Aorta (tissue), 5 donors: ENCODE measurements at places on chromosomes 1 and 21. TPM values are rescaled to one million over a fixed set of nuclear protein-coding genes. Genes with fewer than 3 reads are reported as not detected.

DNA sequence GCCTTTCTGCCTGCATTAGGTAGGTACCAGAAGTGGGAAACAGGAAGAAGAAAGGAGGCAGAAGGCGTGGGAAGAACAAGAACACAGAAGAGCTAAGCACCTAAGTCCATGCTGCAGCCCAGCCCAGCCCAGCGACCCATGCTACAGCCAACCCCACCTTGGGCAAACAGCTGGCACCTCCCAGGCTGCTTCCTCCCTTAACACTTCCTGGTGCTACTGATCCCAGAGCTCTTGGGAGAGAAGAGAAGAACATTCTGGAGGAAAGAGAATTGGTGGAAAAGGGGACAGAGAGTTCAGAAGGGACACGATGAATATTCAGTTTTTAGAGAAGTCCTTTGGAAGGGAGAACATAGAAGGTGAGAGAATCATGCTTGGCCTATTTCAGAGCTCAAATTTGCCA is 28.5 kb downstream of the PLEKHA6 start:
- H3K36me3 ChIP-seq: no peaks in the 10 kb centered on the region
- no peaks in the 10 kb centered on the region for H3K27me3 ChIP-seq
- H3K27ac ChIP-seq: no peak overlapping the region
- DNase-seq: no peak
- H3K4me1 ChIP-seq: no peaks in the 10 kb centered on the region

ATP5IF1 gene
- 74.0 TPM for total RNA-seq

- H3K27me3 ChIP-seq: no peaks in the 10 kb centered on the region
- DNase-seq: no peak
- H3K4me1 ChIP-seq: peaks cover 6% of the 10 kb centered on the region
Measured at GRCh38 chr21:15005391-15005790, 59.4 kb downstream of the NRIP1 start.

NPHS2 gene
- not detected for total RNA-seq

DNA sequence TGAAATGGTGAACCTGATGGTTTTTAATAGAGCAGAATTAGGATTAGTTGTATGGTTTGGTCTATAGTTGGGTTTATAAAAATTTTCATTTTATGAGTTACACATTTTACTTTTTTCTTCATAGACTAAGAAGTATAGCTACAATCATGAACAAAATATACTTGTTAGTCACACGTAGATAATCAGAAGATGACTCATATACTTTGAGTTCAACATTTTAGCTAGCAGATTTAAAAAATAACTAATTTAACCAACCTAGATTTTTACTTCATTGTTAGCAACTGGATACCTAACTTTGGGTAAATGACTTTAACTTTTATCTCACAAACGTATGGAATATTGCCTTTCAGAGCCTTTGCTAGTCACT is 27.9 kb downstream of the MORC3 start:
- no peak overlapping the region for H3K27ac ChIP-seq
- H3K4me3 ChIP-seq: no peak overlapping the region
- H3K27me3 ChIP-seq: no peaks in the 10 kb centered on the region

DNA sequence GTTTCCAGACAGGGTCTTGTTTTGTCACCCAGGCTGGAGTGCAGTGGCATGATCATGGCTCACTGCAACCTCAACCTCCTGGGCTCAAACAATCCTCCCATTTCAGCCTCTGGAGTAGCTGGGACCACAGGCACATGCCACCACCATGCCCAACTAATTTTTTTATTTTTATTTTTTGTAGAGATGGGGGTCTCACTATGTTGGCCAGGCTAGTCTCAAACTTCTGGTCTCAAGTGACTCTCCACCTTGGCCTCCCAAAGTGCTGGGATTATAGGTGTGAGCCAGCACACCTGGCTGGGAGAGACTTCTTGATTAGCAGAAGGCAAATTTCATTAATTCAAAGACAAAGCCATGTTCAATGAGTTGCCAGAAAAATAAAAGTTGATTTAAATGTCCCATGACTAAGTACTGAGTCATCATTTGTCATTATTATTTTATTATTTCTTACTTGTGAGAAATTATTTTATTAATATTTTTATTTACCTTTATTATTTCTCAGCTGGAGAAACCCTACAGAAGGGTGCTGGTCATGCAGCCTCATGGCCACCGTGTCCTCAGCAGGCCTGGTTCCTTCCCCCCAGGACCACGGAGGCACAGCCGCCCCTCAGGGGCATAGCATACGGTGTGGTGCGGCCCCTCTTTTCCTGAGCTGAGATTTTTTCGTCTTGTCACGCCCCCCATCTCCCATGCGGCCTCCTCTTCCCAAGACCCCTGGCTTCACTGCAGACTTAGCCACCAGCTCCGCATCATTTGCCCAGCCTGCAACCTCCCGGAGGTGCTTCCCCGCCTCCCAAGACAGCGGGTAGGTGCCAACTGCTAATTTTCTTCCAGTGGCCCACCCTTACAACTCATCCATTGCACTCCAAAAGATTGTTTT is 55.3 kb upstream of the SIM2 start:
- H3K4me3 ChIP-seq: no peak overlapping the region
- no peak for DNase-seq
- H3K36me3 ChIP-seq: no peaks in the 10 kb centered on the region
- H3K4me1 ChIP-seq: no peaks in the 10 kb centered on the region

DNA sequence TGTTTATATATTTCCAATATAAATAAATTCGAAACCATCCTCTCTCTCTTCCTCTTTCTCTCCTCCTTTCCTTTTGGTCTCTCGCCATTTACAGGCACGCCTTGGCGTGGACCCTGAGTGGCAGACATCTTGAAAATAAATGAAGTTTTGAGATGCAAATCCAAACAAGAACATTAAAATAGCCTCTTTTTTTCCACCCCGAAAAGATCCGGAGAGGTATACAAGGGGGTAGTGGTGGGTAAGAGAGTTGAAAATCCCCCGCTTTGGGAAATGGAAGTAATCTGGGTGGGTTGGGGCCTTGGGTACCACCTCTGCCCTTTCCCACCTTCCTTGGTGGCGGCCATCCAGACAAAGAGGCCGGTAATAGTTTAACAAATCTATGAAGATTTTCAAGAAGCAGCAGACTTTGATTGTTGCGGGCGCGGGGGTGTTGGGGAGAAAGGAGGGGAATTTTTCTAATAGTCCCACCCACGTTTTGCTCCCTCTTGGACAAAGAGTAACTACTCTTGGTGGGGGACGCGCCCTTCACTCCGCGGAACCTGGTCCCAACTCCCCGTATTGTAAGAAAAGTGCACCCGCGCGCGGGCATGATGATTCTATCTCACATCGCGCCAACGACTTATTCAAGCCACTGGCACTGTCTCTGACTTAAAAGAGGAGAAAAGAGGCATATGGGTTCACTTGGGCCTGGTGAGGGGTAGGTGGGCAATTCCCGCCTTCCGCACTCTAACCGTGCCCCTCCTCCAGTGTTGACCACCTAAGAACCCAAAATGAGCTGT is 4.0 kb upstream of the FOXD3 start:
- H3K27ac ChIP-seq: no peak overlapping the region
- H3K4me3 ChIP-seq: no peak overlapping the region
- H3K36me3 ChIP-seq: no peaks in the 10 kb centered on the region
- no peaks in the 10 kb centered on the region for H3K27me3 ChIP-seq
- H3K4me1 ChIP-seq: no peaks in the 10 kb centered on the region
- no peak for DNase-seq

AGT gene
- total RNA-seq: 49.1 TPM

GRCh38 chr1:35725596-35725995 is 6.9 kb upstream of the C1orf216 start:
- H3K27ac ChIP-seq: no peak overlapping the region
- DNase-seq: no peak
- no peaks in the 10 kb centered on the region for H3K27me3 ChIP-seq
- no peaks in the 10 kb centered on the region for H3K36me3 ChIP-seq
- H3K4me3 ChIP-seq: no peak overlapping the region

SLC22A15 gene
- 6.8 TPM for total RNA-seq

DNA sequence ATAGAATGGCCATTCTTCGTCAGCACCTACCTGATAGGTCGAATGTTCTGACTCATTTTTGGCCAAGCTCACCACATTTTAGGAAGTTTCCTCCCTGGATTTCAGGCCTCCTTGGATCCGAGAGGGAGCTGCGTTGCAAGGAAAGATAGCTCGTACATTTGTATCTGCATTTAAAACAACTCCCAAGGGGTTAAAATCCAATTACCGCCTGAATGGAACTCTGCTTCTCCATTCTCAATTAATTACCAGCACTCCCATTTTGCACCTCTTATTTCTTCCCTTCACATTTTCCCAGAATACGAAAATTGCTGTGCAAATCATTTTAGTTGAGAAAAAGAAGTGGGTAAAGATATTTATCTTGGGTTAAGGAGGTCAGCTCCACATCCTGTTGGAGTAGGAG is 610.7 kb downstream of the NPHP4 start:
- no peaks in the 10 kb centered on the region for H3K4me1 ChIP-seq
- no peak overlapping the region for H3K4me3 ChIP-seq

ZMYND12 gene
- not detected for total RNA-seq

NT5C1A gene
- total RNA-seq: 0.57 TPM

CAMSAP2 gene
- 51.9 TPM for total RNA-seq

- no peak overlapping the region for H3K4me3 ChIP-seq
- no peaks in the 10 kb centered on the region for H3K36me3 ChIP-seq
- no peak overlapping the region for H3K27ac ChIP-seq
- DNase-seq: no peak
Measured at GRCh38 chr1:23304140-23304620, 39.9 kb downstream of the HNRNPR start.

DNA sequence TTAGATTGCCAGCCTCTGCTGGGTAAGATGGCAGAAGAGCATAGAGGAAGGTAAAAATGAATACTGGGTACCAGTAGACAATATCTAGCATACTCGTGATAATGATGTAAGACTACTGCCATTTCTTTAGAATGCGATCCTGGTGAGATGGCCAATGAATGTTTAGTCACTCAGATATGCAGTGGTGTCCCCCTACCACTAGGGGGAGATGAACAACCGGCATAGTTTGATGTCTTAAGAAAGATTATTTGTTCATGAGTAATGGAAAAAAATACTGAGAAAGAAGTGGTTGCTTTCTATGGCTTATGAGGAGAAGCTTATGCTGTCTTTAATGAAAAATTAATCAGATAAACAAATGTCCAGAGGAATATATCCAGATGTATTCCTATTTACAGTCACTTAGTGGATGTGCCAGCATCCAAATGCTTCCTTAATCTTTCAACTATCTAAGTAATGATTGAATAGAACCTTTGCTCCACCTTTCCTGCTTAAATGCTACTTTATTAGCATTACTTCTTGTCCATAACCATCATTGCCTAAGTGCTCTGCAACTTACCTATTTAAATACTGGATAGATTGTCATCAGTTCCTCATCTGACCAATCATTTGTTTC is 256.6 kb downstream of the ST6GALNAC3 start:
- H3K4me3 ChIP-seq: no peak overlapping the region
- no peaks in the 10 kb centered on the region for H3K27me3 ChIP-seq
- H3K36me3 ChIP-seq: no peaks in the 10 kb centered on the region

NUP210L gene
- total RNA-seq: 0.16 TPM

GRCh38 chr1:205240118-205240517 is 12.4 kb downstream of the TMCC2 start:
- H3K4me3 ChIP-seq: no peak overlapping the region
- no peak for DNase-seq
- no peaks in the 10 kb centered on the region for H3K27me3 ChIP-seq
- H3K27ac ChIP-seq: no peak overlapping the region
- no peaks in the 10 kb centered on the region for H3K4me1 ChIP-seq
- H3K36me3 ChIP-seq: no peaks in the 10 kb centered on the region

- H3K27ac ChIP-seq: no peak overlapping the region
- no peak for DNase-seq
- H3K4me3 ChIP-seq: no peak overlapping the region
- no peaks in the 10 kb centered on the region for H3K27me3 ChIP-seq
- H3K4me1 ChIP-seq: no peaks in the 10 kb centered on the region
Measured at GRCh38 chr1:192311281-192311680, 5.5 kb upstream of the RGS21 start.

DNA sequence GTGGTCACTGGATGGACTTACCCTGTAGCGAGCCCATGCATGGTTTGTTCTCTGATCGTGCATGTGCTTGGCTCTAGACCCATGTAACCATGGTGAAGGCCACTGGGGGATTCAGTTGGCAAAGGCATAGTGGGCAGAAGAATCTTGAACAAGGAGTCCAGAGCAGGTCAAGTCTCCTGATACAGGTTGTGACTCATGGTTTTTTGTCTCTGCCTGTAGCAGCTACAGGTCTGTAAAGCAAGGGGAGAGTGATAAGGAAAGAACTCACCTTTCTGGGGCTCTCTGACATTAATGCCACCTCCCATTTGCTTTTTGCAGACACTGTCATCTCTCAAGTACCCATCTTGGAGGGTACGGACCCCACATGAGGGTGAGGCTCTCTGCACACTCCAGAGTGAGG is 153.4 kb upstream of the CAMK1G start:
- H3K4me3 ChIP-seq: no peak overlapping the region
- H3K4me1 ChIP-seq: no peaks in the 10 kb centered on the region
- no peak overlapping the region for H3K27ac ChIP-seq
- DNase-seq: no peak

CTBS gene
- total RNA-seq: 27.9 TPM

DNA sequence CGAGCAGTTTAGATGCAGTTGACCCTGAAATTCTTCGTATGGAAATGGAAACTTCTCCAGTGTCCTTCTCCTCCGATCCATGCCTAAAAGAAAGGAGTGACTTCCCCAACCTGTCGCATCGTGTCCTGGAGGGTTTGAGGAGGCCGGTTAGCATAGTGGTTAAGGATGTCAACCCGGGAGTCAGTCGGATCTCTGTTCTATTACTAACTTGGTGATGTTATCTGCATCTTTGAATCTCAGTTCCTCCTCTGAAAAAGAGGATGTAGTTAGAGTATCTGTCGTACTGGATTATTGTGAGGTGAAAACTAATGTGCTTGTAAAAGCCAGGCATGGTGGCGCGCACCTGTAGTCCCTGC is 684 bp downstream of the ZBTB8B start:
- H3K4me1 ChIP-seq: no peaks in the 10 kb centered on the region
- no peak overlapping the region for H3K27ac ChIP-seq
- H3K27me3 ChIP-seq: no peaks in the 10 kb centered on the region

GRCh38 chr1:182817802-182818201 is 21.3 kb upstream of the DHX9 start:
- no peaks in the 10 kb centered on the region for H3K36me3 ChIP-seq
- no peaks in the 10 kb centered on the region for H3K27me3 ChIP-seq
- no peaks in the 10 kb centered on the region for H3K4me1 ChIP-seq
- no peak overlapping the region for H3K4me3 ChIP-seq

DNA sequence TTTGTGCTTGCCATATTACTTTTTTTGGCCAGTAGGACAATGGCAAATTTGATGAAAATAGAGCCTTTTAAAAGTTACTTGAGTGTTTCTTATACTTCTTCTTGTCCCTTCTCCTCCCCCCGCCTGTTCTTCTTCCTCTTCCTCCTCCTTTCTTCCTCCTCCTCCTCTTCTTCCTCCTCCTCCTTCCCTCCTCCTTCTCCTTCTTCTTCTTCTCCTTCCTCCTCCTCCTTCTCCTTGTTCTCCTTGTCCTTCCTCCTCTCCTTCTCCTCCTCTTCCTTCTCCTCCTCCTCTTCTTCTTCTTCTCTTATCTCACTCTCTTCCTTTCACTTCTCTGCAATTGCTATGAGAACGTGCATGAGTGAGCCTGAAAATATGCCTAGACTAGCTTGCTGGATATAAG is 466.2 kb upstream of the NR5A2 start:
- no peak overlapping the region for H3K4me3 ChIP-seq
- DNase-seq: no peak
- H3K4me1 ChIP-seq: no peaks in the 10 kb centered on the region

- no peaks in the 10 kb centered on the region for H3K4me1 ChIP-seq
- no peak overlapping the region for H3K4me3 ChIP-seq
- H3K27ac ChIP-seq: no peak overlapping the region
- H3K27me3 ChIP-seq: no peaks in the 10 kb centered on the region
- DNase-seq: no peak
Measured at GRCh38 chr1:16324456-16324890, 27.8 kb downstream of the FBXO42 start.

LHX8 gene
- not detected for total RNA-seq

CTTNBP2NL gene
- 59.2 TPM for total RNA-seq

GRCh38 chr1:225827076-225827475 is 17.2 kb downstream of the EPHX1 start:
- peak; percentile 45 for DNase-seq
- H3K36me3 ChIP-seq: no peaks in the 10 kb centered on the region
- H3K27ac ChIP-seq: no peak overlapping the region
